Kidney glomerular epithelial cell (primary cell): ENCODE measurements at places on chromosomes 6 and 20.

GRCh38 chr6:22575190-22575589, 5.8 kb downstream of the HDGFL1 start:
- DNase-seq, result no peak

DNA sequence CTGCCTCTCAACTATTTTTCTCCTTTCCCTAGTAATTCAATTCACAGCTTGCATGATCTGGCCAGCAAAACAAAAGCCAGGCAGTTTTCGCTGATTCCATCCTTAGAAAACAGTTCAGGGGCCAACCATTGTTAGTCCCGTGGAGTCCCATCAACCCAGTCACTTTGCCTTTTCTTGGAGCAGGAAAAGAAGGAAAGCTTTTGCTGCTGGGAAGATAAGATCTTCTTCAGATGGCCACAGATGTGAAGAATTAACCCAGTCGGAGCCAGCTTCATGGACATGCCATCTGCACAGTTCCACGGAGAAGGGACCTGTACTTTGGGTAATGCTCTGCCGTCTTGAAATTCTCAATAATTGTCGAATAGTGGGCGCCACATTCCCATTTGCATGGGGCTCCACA, 76.9 kb upstream of the TSHZ2 start:
- DNase-seq, result no peak

- DNase-seq, result no peak
These were observed 196.9 kb upstream of the ZNF184 start for GRCh38 chr6:27669624-27670301.

GRCh38 chr6:52718550-52718949, 44.7 kb downstream of the GSTA2 start:
- no peak for DNase-seq

GRCh38 chr20:7799862-7800261, 140.4 kb downstream of the HAO1 start:
- DNase-seq, result no peak

- DNase-seq, result peak; percentile 26
These were observed 209.8 kb upstream of the FOXA2 start for GRCh38 chr20:22794200-22794599.

GRCh38 chr6:33420491-33421343, 852 bp downstream of the SYNGAP1 start:
- DNase-seq, result no peak

DNA sequence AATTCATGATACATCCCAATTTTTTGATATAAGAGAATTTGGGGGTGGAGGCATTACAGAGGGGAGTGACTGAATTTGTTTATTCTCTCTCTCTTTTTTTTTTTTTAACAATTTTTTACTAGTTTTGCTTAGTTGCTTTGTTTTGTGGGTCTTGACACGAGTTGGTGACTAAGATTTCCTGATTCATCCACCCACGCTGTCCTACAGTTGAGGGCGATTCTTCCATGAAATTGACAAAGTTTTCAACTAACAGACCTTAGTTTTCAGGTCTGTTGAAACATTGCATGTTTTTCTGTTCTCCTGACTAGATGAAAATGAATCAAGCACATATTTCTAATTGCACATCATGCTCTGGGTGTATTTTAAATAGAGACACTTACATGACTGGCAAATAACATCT, 613.8 kb downstream of the TFAP2B start:
- DNase-seq, result no peak

GRCh38 chr20:46179862-46180261, 61.7 kb downstream of the CD40 start:
- DNase-seq, result no peak

- peak; percentile 1 for DNase-seq
These were observed 33.8 kb upstream of the AIG1 start for GRCh38 chr6:143026696-143027449.

DNA sequence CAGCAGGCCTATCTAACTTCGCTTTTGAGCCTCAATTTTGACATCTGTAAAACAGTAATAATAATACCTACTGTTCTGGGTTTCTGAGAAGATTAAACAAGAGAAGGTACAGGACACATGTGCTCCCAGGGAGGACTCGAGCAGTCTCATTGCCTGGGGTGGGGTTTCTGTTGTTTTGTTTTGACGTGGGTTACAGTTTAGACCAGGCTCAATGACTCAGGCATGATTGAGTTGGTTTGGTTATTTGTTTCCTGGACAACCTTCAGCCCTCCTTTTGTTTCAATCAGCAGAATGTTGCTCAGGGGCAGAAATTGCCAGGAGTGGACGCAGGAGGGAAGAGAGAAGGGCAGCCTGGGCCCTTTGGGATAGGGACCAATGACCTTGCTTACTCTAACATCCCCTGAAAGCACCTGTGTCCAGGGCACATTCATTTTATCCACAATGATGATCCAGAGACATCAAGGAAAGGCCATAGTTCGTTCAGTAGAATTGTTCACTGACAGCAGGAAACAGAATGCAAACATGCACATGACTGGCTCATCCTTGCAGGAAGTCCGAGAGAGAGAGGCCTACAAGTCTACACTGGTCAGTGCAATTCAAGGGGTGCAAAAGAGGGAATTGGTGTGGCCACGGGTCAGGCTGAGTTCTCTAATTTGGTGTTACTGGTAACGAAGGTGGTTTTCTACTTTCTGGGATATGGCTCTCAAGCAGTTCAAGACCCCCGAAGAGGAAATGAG, 74.5 kb upstream of the MRPS10 start:
- DNase-seq, result peak; percentile 37

GRCh38 chr20:6671829-6672228, 95.7 kb upstream of the BMP2 start:
- no peak for DNase-seq

DNA sequence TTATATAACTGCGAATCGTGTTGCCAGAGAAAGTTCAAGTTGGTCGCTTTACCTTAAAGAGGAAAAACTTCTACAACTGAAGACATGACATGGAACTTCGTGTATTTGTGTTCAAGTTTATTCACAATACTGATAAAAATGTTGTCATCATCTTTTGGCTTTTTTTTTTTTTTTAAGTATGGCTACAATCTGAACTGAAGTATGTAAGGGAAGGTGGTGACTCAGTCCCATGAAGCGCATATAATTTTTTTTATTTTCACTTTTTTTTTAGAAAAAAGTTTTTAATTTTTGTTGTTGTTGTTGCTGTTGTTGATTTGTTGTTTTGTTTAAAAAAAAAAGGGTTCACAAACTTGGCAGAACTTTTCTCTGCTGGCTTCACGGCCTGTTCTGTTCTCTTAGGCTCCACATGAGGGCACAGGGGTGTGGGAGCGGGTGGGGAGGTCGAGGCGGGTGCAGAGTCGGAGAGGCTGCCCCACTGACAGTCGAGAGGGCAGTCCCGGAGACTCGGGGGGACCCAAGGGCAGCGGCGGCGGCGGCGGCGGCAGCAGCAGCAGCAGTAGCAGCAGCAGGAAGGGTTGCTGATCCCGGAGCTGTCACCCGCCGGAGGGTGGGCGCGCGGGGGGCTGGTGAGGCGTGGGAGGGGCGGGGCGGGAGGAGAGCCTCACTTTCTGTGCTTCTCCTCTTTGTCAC, 17.0 kb downstream of the TFAP2A start:
- no peak for DNase-seq

GRCh38 chr6:138662471-138662870, 111.1 kb upstream of the CCDC28A start:
- no peak for DNase-seq

DNA sequence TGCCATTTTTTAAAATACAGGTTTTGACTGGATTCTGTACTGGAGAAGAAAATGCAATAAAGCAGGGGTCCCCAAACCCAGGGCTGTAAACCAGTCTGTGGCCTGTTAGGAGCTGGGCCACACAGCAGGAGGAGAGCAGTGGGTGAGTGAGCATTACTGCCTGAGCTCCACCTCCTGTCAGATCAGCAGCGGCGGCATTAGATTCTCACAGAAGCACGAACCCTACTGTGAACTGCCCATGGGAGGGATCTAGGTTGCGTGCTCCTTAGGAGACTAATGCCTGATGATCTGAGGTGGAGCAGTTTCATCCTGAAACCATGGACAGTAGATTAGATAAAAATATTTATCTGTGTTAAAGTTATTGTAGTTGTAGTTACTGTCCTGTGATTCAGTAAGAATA, 21.1 kb upstream of the FBXO9 start:
- DNase-seq, result peak; percentile 49

DNA sequence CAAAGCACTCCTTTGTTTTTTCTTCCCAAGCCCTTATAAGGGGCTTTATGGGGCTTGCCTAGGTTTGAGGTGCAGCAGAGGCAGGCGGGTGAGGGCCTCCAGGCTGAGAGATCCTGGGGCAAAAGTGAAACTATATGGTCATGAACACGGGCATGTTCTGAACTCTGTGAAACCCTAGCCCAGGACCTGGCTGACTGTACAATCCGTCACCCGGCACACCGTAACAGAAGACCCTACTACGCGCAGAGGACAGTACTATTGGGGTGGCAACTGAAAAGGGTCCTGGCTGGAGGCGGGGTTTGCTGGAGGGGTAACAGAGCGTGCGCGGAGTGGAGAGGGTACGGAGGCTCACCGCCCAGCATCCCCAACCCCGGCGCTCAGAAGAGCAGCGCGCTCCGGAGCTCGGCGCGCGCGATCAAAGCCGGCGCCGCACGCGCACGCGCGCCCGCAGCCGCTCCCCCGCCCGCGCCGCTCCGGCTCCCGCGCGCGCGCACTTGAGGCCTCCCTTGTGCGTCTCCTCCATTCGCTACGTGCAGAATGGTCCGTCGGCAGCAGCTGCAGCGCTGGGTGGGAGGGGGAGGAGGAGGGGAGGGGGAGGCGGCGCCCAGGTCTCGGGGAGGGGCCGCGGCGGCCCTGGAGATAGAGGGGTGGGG, 54.2 kb downstream of the MRPL14 start:
- DNase-seq, result no peak

DNA sequence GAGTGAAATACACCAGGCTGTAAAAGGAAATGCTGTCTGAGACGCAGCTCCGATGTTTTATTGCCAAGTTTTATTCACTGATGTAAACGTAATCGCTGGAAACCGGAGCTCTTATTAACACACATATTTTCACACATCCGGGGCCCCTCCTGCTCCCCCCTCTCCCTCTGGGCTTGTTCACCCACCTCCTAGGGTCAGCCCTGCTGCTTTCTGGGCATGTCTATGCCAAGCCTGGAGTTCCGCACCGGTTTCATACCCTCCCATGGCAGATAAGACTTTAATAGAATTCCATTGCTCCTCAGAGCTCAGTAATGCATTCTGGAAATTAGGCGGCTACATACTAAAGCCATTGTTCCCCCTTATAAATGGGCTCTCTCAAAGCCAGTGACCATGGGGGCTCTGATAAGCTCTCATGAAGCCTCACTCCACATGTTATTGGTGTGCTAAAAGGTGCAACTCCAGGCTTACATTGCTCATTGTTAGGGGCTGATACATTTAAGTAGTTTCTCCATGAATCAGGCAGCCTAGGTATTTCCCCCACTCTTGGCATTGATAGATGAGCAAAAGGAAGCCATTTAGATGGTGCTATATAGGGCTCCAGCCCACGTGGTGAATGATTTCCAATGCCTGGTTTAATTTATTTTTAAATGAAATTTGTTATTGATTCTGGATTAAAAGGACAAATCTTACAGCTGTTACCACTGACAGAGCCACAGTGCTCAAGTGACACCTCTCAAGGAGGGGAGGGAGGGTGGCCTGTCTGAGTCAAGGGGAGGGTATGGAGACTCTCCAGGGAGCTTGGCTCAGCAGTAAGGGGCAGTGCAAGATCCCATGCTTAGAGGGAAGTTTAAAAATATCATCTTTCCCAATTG, 4.5 kb upstream of the VSTM2L start:
- no peak for DNase-seq

- peak; percentile 92 for DNase-seq
These were observed 229.9 kb downstream of the ADGRG6 start for GRCh38 chr6:142531727-142532126.

DNA sequence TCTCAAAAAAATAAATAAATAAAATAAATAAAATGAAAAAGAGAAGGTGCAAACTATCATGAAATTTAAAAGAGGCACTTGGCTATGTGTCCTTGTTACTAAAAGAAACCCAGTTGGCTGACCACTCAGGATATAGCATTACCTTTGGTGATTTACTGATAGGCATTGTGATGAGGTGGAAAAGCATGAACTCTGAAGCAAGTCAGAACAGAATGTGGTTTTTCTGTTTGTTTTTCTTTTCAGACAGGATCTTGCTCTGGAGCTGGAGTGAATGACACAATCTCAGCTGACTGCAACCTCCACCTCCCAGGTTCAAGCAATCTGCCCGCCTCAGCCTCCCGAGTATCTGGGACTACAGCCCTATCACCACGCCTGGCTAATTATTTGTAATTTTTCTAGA, 31.9 kb downstream of the ZNF184 start:
- DNase-seq, result peak; percentile 5

GRCh38 chr6:131015025-131015591, 47.9 kb downstream of the EPB41L2 start:
- no peak for DNase-seq

DNA sequence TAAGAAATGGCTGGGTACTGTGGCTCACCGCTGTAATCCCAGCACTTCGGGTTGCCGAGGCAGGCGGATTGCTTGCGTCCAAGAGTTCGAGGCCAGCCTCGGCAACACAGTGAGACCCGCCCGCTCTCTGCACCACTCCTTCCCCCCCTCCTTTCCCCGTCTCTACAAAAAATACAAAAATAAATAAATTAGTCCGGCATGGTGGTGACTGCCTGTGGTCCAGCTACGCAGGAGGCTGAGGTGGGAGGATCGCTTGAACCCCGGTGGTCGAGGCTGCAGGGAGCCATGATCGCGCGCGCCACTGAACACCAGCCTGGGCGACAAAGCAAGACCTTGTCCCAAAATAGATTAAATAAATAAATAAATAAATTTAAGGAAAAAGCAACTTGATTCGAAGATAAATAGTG, 448 bp upstream of the RNF114 start:
- no peak for DNase-seq

- DNase-seq, result no peak
These were observed 178.0 kb downstream of the BMP7 start for GRCh38 chr20:57088436-57088835.

- DNase-seq, result no peak
These were observed 198.0 kb downstream of the SIM1 start for GRCh38 chr6:100266494-100267401.

DNA sequence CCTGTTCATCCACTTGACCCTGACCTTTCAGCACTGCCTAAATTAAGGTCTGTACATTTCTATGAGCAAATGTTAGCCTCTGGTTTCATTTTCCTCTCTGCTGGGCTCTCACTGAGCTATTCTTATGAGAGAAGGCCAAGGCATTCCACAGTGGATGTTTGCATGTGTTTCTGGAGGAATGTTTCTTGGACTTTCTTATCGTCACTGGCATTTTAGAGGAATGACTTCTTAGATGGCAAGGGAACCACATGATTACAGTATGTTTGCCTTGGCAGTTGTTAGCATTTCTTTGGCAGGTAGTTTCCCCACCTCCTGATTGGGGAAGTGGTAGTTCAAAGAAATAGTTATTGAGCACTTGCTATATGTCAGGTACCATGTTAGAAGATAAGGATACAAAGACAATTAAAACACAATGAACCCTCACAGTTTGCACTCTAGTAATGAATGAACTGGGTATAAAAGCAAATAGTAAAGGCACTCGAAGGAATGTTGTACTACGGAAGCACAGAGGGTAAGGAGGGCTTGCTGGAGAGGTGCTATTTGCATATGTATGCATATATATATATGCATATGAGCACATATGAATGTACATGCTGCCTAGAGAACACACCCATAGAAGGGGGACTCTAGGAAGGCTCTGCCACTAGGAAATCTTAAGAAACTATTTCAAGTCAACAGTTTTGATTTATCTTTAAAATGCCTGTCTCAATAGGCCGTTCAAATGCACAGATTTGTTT, 307.4 kb downstream of the EYA4 start:
- peak; percentile 71 for DNase-seq

GRCh38 chr20:36845288-36845971, 30.5 kb upstream of the TLDC2 start:
- no peak for DNase-seq
